Kidney (tissue), 22 donors: ENCODE measurements at places on chromosomes 4 and X. TPM values are rescaled to one million over a fixed set of nuclear protein-coding genes. Genes with fewer than 3 reads are reported as not detected.

DNA sequence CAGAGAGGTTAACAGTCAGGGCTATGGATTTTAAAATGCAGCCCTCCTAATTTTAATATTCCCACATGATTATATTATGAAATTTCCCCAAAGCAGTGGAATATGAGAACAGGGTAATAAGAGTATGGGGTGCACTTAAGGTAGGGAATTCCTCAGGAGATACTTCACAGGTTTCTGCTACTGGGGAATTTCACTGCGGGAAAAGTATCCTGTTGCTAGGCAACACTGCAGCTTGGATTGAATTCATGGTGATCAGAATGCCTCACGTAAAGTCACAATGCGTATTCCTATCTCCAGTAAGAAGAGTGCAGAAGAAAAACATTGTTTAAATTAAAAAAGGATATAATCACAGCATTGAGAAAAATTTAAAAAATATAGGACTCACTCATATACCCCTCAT, 398.1 kb upstream of the RPS6KA3 start:
- no peaks in the 10 kb centered on the region for H3K36me3 ChIP-seq
- H3K4me1 ChIP-seq: no peaks in the 10 kb centered on the region
- DNase-seq: peak; percentile 23
- H3K27me3 ChIP-seq: peaks cover 2% of the 10 kb centered on the region
- no peak overlapping the region for H3K4me3 ChIP-seq

DNA sequence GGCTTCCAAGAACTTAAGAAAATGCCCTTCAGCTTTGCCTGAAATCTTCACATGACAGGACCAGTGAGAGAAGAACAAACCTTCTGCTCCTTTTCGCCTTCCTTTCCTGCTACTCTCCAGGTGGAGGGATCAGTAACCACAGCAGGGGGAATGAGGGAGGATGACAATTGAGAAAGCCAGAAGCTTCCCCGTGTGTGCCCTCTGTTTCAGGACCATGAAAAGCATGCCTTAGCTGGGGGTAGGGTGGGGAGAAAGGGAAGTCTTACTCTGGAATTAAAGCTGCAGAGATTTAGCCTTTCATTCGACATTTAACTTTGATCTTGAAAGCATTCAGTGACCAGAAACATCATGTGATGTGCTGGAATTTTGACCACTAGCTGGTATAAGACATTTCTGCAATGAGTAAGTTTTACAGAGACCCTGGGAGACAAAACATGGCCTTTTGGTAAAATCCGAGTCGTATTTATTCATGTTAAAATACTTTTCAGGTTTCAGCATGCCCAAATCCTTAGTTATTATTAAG, 10.6 kb upstream of the PUDP start:
- no peak overlapping the region for H3K4me3 ChIP-seq
- DNase-seq: no peak
- no peak overlapping the region for H3K27ac ChIP-seq
- peaks cover 2% of the 10 kb centered on the region for H3K27me3 ChIP-seq
- H3K4me1 ChIP-seq: no peaks in the 10 kb centered on the region

DNA sequence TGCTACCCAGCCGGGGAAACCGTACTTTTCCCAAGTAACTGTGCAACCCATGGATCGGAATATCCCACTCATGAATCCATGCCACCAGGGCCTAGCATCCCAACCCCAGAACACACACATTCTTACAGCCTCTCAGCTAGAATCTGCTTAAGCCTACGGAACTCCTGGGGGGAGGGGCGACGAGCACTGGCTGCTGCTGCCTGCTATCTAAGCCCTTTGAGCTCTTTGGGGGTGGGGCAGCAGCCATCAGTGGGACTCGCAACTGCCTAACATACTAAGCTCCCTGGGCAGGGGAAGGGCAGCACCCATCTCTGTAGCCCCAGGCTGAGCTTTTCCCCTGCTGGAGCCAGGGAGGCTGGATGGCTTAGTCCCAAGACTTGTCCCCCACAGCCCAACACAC, 28.6 kb downstream of the NUDT10 start:
- no peak overlapping the region for H3K27ac ChIP-seq
- H3K4me3 ChIP-seq: no peak overlapping the region
- no peaks in the 10 kb centered on the region for H3K4me1 ChIP-seq
- no peaks in the 10 kb centered on the region for H3K27me3 ChIP-seq

- no peak overlapping the region for H3K27ac ChIP-seq
- no peaks in the 10 kb centered on the region for H3K36me3 ChIP-seq
- no peak for DNase-seq
- H3K4me3 ChIP-seq: no peak overlapping the region
- peaks cover under 1% of the 10 kb centered on the region for H3K27me3 ChIP-seq
- no peaks in the 10 kb centered on the region for H3K4me1 ChIP-seq
Observed at GRCh38 chrX:118493016-118493415, 2.6 kb upstream of the DOCK11 start.

- H3K4me1 ChIP-seq: no peaks in the 10 kb centered on the region
- H3K36me3 ChIP-seq: no peaks in the 10 kb centered on the region
- no peaks in the 10 kb centered on the region for H3K27me3 ChIP-seq
- H3K27ac ChIP-seq: no peak overlapping the region
- H3K4me3 ChIP-seq: no peak overlapping the region
Observed at GRCh38 chr4:61041527-61041926, 158.6 kb upstream of the ADGRL3 start.

GRCh38 chrX:109886122-109886761, 116.7 kb upstream of the TMEM164 start:
- H3K4me3 ChIP-seq: no peak overlapping the region
- peak; percentile 40 for DNase-seq
- H3K4me1 ChIP-seq: no peaks in the 10 kb centered on the region
- H3K27ac ChIP-seq: no peak overlapping the region
- H3K27me3 ChIP-seq: no peaks in the 10 kb centered on the region

GRCh38 chr4:3797831-3798790, 31.9 kb downstream of the ADRA2C start:
- H3K27me3 ChIP-seq: peaks cover 2% of the 10 kb centered on the region
- H3K36me3 ChIP-seq: no peaks in the 10 kb centered on the region
- no peak overlapping the region for H3K4me3 ChIP-seq
- no peak for DNase-seq

- DNase-seq: no peak
- no peaks in the 10 kb centered on the region for H3K36me3 ChIP-seq
- no peak overlapping the region for H3K27ac ChIP-seq
- no peaks in the 10 kb centered on the region for H3K27me3 ChIP-seq
- H3K4me1 ChIP-seq: no peaks in the 10 kb centered on the region
Observed at GRCh38 chr4:41957634-41958033, 22.4 kb downstream of the TMEM33 start.

GRCh38 chrX:11640089-11640488, 25.6 kb downstream of the ARHGAP6 start:
- H3K4me3 ChIP-seq: no peak overlapping the region
- H3K36me3 ChIP-seq: no peaks in the 10 kb centered on the region
- no peaks in the 10 kb centered on the region for H3K27me3 ChIP-seq
- no peak overlapping the region for H3K27ac ChIP-seq
- DNase-seq: no peak
- H3K4me1 ChIP-seq: no peaks in the 10 kb centered on the region

DNA sequence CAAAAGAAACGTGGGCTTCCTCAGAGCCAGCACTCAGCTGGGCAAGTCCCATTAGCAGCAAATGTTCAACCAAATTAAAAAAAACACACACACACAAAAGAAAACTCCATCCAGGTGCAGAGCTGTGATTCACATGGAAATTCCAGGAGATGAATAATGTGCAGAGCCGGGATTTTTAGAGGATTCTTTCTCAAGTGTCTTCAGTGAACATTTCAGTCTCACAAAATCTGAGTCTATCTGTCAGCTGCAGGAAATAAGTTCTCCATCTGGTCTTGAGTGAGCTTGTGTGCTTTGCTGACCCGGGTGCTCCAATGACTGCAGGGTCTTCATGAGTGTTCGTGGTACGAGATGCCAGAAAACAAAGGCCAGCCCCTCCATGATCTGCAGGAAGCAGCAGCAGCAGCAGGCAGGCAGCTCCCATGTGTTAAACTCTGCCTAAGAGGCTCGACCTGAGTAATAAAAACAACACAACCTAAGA, 44.3 kb downstream of the RASGEF1B start:
- no peaks in the 10 kb centered on the region for H3K4me1 ChIP-seq
- H3K27me3 ChIP-seq: no peaks in the 10 kb centered on the region
- no peak for DNase-seq
- peaks cover 4% of the 10 kb centered on the region for H3K36me3 ChIP-seq
- no peak overlapping the region for H3K27ac ChIP-seq

- no peaks in the 10 kb centered on the region for H3K4me1 ChIP-seq
- H3K4me3 ChIP-seq: no peak overlapping the region
- H3K36me3 ChIP-seq: no peaks in the 10 kb centered on the region
Observed at GRCh38 chr4:73309211-73309610, 50.6 kb upstream of the ANKRD17 start.

DNA sequence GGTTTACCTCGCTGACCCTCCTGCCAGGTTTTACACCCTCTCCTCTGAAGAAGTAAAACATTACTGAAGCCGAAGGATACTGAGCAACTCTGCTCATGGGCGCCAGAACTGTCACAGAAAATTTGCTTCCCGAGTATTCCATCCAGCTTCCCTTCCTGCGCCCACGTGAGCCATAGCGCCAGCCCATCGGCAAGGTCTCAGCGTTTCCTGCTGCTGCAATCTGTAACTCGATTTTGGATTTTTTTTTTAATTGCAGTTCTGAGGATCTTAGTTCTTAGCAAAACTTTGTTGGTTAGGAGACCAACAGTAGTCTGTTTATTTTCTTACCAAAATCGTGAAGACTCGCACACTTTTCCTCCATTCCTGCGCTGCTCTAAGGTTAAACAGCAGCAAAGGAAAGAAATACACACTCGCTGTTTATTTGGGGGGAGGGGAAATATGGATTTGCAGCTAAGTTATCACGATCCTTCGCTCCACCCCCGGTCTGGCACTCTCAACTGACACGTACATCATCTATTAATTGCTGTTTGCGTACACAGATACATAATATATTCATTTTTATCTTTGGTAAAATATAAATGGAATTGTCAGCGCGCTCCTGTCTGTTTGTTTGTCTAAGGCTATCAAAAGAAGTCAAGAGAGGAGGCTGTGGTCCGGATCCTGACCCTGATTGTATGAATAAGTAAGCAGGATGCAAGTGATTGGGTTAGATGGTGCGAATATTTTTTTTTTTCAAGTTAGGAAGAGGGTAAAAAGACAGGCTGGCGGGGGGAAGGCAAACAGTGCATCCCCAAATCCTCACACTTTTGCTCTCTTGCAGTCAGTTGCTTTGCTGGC, at the start of gene TLL1:
Gene TLL1 (plus strand): TSS at position 777 of the 837 bp plus-strand sequence. CDS start 668 bp downstream, outside the sequence.
- peak within 1 kb of the TSS; percentile 56 for H3K4me3 ChIP-seq
- peaks cover 5% of the 10 kb centered on the region for H3K4me1 ChIP-seq
- H3K27me3 ChIP-seq: peaks cover 10% of the 10 kb centered on the region
- H3K36me3 ChIP-seq: no peaks in the 10 kb centered on the region

DNA sequence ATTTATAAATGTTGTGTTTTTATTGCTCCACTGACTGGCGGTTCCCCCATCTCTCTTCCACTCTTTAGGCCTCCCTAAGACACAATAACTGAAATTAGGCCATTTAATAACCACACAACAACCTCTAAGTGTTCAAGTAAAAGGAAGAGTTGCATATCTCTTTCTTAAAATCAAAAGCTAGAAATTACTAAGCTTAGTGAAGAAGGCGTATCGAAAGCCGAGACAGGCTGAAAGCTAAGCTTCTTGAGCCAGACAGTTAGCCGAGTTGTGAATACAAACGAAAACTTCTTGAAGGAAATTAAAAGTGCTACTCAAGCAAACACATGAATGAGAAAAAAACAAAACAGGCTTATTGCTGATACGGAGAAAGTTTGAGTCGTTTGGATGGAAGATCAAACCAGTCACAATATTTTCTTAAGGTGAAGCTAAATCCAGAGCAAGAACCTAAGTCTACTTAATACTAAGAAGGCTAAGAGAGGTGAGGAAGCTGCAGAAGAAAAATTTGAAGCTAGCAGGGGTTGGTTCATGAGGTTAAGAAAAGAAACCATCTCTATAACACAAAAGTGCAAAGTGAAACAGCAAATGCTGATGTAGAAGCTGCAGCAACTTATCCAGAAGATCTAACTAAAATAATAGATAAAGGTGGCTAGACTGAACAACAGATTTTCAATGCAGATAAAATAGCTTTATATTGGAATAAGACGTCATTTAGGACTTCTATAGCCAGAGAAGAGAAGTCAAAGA, 194.0 kb upstream of the TTC29 start:
- no peak overlapping the region for H3K4me3 ChIP-seq
- no peaks in the 10 kb centered on the region for H3K36me3 ChIP-seq
- no peaks in the 10 kb centered on the region for H3K4me1 ChIP-seq
- DNase-seq: no peak

DNA sequence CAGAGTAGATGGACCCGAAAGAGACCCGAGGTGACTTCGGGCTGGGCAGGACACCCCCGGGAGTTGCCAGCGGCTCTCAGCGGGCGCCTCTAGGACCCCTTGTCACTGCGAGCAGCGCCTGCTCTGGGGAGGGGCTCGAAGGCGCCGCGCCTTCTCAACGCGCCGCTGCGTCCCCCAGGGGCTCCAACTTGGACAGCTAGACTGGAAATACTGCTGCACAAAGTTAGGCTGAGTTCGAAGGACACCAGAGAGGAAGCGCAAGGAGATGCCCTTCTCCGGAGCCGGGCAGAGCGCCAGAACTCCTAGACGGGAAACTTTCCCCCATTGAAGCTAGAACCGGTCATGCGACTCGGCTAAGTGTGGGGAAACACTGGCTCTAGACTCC, 493 bp upstream of the KCNIP4 start:
- no peaks in the 10 kb centered on the region for H3K4me1 ChIP-seq
- DNase-seq: peak; percentile 62
- H3K27ac ChIP-seq: no peak overlapping the region
- H3K27me3 ChIP-seq: peaks cover 13% of the 10 kb centered on the region
- H3K4me3 ChIP-seq: peak overlapping the region; percentile 45
- H3K36me3 ChIP-seq: no peaks in the 10 kb centered on the region

GRCh38 chrX:15646543-15646942, 18.1 kb downstream of the CLTRN start:
- H3K4me1 ChIP-seq: no peaks in the 10 kb centered on the region
- DNase-seq: no peak
- peaks cover 15% of the 10 kb centered on the region for H3K27me3 ChIP-seq
- no peaks in the 10 kb centered on the region for H3K36me3 ChIP-seq
- no peak overlapping the region for H3K27ac ChIP-seq
- no peak overlapping the region for H3K4me3 ChIP-seq

DNA sequence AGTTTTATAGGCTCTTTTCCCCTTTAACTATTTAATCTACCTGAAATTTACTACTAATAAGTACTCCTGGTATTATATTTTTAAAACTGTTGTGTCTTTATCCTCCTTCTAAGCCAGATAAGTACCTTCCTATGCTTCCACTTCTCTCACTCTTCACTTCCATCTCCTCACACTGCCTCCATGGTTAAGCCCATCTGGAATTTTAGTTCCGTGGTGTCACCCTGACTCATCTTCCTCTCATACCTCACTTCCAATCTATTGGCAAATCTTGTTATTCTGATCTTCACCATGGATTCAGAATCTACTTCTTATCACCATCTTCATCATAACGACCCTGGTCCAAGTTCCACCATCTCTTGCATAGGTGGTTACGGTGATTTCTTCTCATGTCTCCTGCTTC, 32.7 kb upstream of the DAPP1 start:
- H3K36me3 ChIP-seq: no peaks in the 10 kb centered on the region
- H3K4me3 ChIP-seq: no peak overlapping the region
- no peak for DNase-seq
- no peaks in the 10 kb centered on the region for H3K27me3 ChIP-seq
- no peak overlapping the region for H3K27ac ChIP-seq
- H3K4me1 ChIP-seq: no peaks in the 10 kb centered on the region

Gene RIBC1
- 2.5 TPM for total RNA-seq

Gene NPY2R
- total RNA-seq: 0.54 TPM

Gene BMX
- 1.4 TPM for total RNA-seq

Gene SMR3B
- not detected for total RNA-seq

Gene RASGEF1B
- total RNA-seq: 15.0 TPM

Gene PWWP3B
- 1.4 TPM for total RNA-seq
